Activated CD4-positive, alpha-beta T cell treated with anti-CD3 and anti-CD28 coated beads, Interleukin-2, amount 10 ng/mL, durations not matched to agents 7 days and 5 days (primary cell): ENCODE measurements at places on chromosomes 7 and 10. TPM values are rescaled to one million over a fixed set of nuclear protein-coding genes. Genes with fewer than 3 reads are reported as not detected.

The TRIM73 gene
- total RNA-seq = 13.1 TPM

The PANK1 gene
- 6.4 TPM for total RNA-seq

The TMEM229A gene
- not detected for total RNA-seq

The GPR85 gene
- not detected for total RNA-seq
